ENCODE measurements at places on chromosomes 3 and 15.

GRCh38 chr3:156304406-156304805, 184.0 kb downstream of the KCNAB1 start:
- no peak for DNase-seq

- no peak for DNase-seq
These were observed 94.2 kb downstream of the MINAR1 start for GRCh38 chr15:79526376-79526775.

DNA sequence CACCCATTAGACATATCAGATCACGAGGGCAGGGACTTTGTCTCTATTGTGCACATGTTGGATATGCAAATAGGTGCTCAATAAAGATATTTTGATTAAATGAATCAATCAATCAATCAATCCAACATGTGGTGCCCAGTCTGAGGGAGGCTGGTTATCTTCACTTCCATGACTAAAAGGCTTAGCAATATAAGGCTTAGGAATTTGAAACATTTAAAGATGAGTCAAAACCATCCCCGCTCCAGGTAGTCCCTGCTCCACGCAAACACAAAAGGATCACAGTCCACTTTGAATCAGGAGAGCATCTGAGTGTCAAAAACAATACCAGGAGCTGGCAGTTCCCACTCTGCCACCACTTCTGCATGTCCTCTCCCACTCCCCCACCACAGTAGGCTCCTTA, 25.8 kb upstream of the PRICKLE2 start:
- DNase-seq, result no peak

DNA sequence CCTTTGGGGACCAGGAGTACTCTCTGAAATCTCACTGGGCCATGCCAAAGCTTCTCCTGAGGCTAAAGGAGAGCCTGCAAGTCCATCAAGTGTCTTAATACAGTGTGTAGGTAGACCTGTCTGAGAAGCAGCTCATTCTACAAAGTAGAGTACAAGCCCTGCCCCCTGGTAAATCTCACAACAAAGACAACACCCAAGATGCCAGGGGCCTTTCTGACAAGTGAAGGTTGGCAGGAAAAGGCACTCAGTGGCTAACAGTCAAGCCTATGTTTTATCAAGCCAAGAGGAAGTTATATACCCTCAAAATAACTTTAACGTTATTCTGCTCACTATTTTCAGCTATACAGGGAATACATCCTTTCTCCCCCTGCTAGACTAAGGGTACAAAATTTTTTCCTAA, 58.3 kb downstream of the NMNAT3 start:
- DNase-seq, result no peak

GRCh38 chr3:138023754-138024153, 13.8 kb downstream of the CLDN18 start:
- no peak for DNase-seq

- DNase-seq, result no peak
These were observed 171.8 kb upstream of the WNT5A start for GRCh38 chr3:55658690-55659562.

DNA sequence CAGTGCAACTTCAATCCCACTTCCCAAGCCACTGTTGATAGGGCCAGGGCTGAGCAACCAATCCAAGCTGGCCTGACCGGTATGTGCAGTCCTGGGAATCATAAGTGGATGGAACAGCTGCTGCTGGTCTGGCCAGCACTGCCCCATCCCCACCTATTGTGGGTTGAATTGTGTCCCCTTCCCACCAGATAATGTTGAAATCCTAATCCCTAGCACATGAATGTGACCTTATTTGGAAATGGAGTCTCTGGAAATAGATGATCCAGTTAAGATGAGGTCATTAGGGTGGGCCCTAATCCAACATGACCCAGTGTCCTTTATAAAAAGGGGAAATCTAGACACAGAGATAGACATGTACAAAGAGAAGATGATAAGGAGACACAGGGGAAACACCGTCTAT, 13.7 kb upstream of the PDIA5 start:
- DNase-seq, result no peak

Data from activated CD4-positive, alpha-beta T cell treated with anti-CD3 and anti-CD28 coated beads, Interleukin-2, amount 10 ng/mL, durations not matched to agents 7 days and 5 days (primary cell).